ENCODE measurements at places on chromosomes 3 and 15.
A peak's percentile ranks its signal among the peaks of the same experiment; 100 is the strongest.

DNA sequence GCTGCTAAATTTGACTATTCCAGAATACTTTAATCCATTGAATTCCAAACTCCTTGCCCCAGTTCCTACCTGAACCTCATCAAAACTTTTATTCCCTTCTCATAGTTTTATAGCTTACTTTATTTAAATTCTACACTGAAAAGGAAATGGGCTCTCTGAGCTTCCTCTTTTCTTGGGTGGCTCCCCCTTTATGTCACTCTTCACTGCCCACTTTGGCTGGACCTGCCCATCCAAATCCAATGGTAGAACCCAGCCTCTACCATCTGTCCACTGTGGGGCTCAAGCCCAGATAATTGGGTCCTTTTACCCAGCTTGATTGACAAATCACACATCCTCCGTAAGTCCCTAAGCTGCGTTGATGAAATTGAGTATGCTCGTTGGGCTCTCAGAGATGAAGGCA lies 216.5 kb downstream of the BBX start:
- DNase-seq: no peak

DNA sequence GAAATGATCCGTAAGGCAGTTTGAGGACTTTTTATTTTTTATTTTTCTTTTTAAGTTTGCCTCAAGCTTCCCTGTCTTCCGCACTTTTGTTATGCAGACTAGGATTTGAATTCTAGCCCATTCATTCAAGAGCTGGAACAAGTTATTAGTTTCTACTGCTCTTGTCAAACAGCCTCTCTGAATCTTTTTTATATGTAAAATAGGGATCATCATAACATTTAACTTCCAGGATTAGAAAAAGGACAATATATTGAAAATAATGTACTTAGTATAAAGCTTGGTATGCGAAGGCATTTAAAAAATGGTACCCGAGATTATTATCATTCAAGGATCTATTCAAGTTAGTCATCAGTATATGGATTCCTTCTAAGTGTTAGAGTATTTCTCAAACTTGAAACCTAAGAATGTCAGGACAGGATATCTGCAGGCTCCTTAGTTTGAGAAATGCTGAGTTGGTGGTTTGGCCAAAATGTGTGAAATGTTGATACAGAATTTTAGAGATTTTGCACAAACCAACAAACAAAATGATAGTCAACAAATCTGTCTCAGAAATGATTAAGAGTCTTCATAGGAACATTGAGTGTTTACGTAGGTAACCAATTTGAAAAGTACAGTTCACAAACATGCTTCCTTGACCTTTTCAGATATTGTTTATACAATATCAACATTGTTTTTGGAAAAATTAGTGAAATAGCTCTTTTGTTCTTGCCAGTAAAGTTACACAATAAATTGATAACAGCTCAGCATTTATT lies 40.5 kb upstream of the IGSF10 start:
- no peak for DNase-seq

DNA sequence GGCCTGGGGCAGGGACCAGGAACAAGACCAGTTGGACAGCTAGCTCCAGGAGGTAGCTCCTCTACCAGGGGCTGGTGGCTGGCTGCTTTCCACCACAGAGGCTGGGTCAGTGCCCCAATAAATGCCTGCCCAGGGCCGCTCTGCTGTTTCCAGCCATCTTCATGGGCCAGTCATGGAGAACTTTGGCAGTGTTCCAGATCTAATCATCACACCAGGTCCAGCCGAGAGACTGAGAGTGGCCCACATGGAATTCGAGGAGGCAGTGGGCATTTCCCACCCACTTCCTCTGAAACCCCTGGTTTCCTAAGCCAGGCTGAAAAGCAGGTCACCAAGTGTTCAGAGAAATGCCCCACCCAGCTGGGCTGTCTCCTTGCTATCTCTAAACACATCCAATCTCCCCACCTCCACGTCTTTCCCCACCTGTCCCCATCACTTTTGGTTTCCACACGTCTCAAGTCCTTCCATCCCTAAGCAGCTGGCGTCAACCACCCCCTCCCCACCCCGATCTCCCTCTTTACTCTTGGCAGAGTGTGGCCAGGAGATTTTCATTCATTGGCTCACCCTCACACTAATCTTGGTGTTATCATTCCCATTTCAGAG lies 190.0 kb upstream of the LINGO1 start:
- no peak for DNase-seq

GRCh38 chr15:74429781-74430400 lies 3.9 kb downstream of the SEMA7A start:
- DNase-seq: no peak

GRCh38 chr15:60651734-60652141 lies 172.8 kb upstream of the ICE2 start:
- no peak for DNase-seq

GRCh38 chr3:126308394-126309125 lies 48.6 kb downstream of the KLF15 start:
- DNase-seq: no peak

- DNase-seq: no peak
Measured at GRCh38 chr15:29921130-29921601, 98.9 kb upstream of the TJP1 start.

GRCh38 chr15:20348291-20348899 lies 193.2 kb downstream of the GOLGA6L6 start:
- no peak for DNase-seq

DNA sequence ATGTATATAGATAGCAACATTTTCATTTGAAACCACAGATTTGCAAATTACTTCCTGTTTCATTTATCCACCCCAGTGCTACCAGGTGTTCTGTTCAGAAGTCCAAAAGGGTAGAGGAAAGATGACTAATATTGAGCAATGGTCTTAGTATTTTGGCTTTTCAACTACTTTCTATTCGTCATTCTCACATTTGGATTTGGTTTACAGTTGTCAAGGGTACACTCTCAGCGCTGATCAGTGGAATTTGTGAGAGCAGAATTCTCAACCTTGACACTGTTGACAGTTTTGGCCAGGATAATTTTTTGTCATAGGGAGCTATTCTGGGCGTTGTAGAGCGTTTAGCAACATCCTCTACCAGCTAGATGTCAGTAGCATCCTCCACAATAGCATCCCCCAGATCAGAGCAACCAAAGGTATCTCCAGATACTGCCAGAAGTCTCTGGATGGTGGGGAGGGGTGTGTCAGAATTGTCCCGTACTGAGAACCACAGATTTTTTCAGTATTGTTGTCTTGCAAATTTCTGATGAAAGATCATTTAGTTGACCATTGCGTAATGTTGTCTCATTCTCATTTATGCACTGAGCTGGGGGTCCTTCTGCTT lies 4.2 kb downstream of the HMCES start:
- DNase-seq: peak; percentile 89

DNA sequence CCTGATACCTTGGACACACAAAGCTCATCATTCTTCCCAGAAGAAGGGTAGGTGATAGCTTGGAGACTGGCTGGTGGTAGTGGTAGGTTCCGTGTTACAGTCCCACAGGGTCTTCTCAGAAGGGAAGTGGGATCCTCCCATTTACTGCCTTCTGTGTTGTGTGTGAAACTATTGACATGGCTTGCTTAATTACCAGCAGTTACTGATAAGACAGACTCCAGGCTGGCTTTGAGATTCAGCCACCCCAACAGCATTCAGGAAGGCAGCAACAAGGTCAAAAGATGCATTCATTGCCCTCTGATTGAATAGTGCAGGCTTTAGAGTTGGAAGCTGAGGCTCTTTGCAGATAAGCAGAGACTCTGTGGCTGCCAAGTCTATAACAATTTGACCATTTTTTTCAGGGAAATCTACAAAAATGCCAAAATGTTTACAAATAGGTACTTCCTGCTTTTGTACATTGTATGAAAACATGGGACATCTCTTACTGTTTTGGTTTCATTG lies 7.7 kb downstream of the ARNT2 start:
- DNase-seq: no peak

- DNase-seq: no peak
Measured at GRCh38 chr3:28544236-28544635, 195.6 kb upstream of the AZI2 start.

- no peak for DNase-seq
Measured at GRCh38 chr3:137110392-137110996, 152.7 kb downstream of the IL20RB start.

DNA sequence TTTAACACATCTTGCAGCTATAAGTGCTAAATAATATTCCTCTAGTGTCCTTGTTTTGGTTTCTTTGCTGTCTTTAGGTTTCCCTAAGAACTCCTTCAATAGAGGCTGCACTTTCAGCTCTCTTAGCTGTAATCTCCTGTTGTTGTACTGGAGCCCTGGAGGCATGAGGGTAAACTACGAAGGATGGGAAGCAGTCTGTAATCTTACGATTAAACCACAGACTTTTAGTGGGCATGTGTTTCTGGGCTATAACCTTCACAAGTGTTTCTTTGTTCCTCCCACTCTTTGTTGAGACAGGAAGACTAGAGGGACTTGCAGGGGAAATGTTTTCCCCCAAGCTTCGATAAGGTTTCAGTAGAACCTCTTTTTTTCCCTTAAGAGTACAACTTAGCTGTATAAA lies 1058.1 kb downstream of the NSUN3 start:
- DNase-seq: no peak

- no peak for DNase-seq
Measured at GRCh38 chr3:28547677-28548076, 199.1 kb upstream of the AZI2 start.

DNA sequence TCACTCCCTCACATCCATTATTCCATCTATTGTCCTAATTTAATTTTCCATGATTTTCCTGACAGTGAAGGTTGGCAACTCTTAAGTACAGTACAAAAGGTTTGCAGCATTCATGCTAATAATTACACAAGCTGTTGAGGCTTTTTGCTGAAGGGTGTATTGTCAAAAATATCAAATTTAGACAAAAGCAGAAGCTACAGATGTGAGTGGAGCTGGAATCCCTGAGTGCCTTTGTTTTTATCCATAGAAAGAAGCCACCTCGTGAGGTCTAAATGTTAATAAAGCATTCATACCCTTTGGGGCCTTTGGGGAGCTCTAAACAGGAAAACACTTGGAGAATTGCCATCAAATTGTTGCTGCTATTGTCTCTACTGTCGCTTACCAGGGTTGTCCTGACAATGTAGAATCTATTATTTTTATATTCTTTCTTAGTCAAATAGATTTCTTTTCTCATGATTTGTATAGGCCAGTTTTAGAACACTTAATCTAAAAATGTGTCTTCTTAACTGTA lies 185.8 kb upstream of the ROBO1 start:
- no peak for DNase-seq

DNA sequence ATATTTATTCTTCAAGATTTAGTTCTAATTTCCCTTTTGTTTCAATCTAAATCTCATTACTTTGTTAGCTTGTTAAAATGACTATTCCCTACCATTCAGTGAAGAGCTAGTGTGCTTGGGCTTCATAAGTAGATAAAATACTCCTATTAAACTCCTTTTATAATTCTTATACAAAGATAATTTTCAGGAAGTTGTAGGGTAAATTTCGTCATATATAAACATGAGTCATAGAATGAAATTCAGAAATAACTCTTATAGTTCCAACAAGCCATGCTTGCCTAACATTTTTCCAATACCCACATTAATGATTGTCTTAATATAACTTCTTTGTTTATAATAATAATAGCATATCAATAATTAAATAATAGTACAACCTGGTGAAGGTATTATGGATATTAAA lies 407.3 kb downstream of the NAALADL2 start:
- no peak for DNase-seq

- DNase-seq: no peak
Measured at GRCh38 chr3:105197863-105198262, 168.8 kb upstream of the ALCAM start.

GRCh38 chr3:71341721-71342120 lies 241.8 kb downstream of the FOXP1 start:
- DNase-seq: no peak

GRCh38 chr3:127805026-127805753 lies 17.1 kb downstream of the MGLL start:
- no peak for DNase-seq

DNA sequence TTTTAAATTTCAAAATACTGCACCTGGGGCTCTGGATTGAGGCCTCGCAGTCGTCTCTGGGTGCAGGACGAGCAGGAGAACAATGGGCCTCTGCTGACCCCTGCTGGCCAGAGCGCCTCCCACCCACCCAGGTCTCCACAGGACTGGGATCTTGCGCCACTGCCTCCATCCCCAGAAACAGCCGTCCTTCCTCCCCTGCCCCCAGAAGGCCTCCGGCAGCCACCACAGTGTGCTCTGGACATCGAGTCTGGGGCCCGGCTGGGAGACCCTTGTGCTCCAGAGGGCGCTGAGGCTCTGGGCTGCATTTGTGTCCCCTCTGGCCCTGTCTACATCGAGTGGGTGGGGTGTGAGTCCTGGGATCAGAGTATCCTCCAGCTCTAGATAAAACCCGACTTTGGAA lies 6.7 kb upstream of the ACSBG1 start:
- DNase-seq: no peak

DNA sequence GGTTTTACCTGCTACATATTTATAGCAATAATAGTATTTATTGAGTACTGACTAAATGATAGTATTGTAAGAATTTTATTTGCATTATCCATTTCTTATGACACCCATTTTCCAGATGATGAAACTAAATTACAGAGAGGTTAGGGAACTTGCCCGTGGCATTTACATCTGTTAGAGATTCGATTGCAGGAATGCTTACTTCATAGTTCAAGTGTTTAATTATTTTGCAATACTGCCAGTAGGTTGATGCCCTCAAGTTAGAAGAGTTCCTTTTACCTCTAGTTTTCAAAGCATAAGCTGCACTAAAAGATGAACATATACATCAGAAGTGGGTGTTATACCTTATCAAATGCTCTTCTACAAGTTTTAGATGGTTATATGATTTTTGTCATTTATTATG lies 362.8 kb upstream of the RGMA start:
- no peak for DNase-seq

DNA sequence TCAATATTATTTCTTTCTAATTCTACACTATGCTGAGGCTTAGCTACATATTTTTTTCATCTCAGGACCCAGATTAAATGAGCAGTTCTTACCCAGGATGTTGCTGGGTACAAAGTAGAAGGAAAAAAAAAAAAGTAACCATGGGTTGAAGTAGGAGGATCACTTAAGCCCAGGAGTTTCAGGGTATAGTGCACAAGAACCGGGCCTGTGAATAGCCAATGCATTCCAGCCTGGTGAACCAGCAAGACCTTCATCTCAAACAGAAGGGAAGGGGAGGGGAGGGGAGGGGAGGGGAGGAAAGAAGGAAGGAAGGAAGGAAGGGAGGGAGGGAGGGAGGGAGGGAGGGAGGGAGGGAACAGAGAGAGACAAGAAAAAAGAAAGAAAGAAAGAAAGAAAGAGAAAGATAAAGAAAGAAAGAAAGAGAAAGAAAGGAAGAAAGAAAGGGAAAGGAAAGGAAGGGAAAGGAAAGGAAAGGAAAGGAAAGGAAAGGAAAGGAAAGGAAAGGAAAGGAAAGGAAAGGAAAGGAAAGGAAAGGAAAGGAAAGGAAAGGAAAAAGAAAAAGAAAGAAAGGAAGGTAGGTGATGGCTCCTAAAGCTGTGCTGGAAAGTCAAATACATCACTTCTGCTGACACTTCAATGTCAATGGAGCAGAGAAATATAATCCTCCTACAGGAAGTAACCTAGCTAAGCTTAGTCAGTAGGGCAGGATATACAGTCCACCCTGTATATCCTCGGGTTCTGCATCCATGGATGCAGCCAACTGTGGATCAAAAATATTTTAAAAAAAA lies 206.8 kb upstream of the TGFBR2 start:
- no peak for DNase-seq

- DNase-seq: no peak
Measured at GRCh38 chr15:57422113-57422754, 45.9 kb downstream of the CGNL1 start.

- no peak for DNase-seq
Measured at GRCh38 chr3:143839980-143840379, 8.3 kb downstream of the SLC9A9 start.

GRCh38 chr3:197750396-197750831 lies 731 bp downstream of the FYTTD1 start:
- DNase-seq: peak; percentile 53
